ENCODE measurements at places on chromosomes 7 and 10. TPM values are rescaled to one million over a fixed set of nuclear protein-coding genes. Genes with fewer than 3 reads are reported as not detected.

FAM25A gene
- total RNA-seq = not detected

EPC1 gene
- total RNA-seq = 23.5 TPM

TMEM236 gene
- 0.19 TPM for total RNA-seq

CPVL gene
- not detected for total RNA-seq

CYP2C18 gene
- not detected for total RNA-seq

ARMS2 gene
- not detected for total RNA-seq

MDFIC gene
- 12.0 TPM for total RNA-seq

CPA4 gene
- 0.27 TPM for total RNA-seq

TMUB1 gene
- total RNA-seq = 12.1 TPM

ZSWIM8 gene
- total RNA-seq = 49.1 TPM

DBF4 gene
- total RNA-seq = 10.3 TPM

ST8SIA6 gene
- 0.72 TPM for total RNA-seq

GPR15LG gene
- total RNA-seq = not detected

ZNF503 gene
- total RNA-seq = 0.72 TPM

COL26A1 gene
- not detected for total RNA-seq

ZNHIT1 gene
- total RNA-seq = 94.3 TPM

GPER1 gene
- 0.75 TPM for total RNA-seq

NOBOX gene
- total RNA-seq = not detected

ECHDC3 gene
- total RNA-seq = 1.8 TPM

MMD2 gene
- not detected for total RNA-seq

RARRES2 gene
- 0.09 TPM for total RNA-seq

SVOPL gene
- not detected for total RNA-seq

CNPY1 gene
- not detected for total RNA-seq

PCLO gene
- total RNA-seq = 0.45 TPM

Measured in endothelial cell of coronary artery (primary cell).